Epithelial cell of esophagus (primary cell): ENCODE measurements at places on chromosomes 6 and 20.
A peak's percentile ranks its signal among the peaks of the same experiment; 100 is the strongest.

GRCh38 chr6:167974640-167975344, 22.7 kb upstream of the KIF25 start:
- DNase-seq, result peak; percentile 10

DNA sequence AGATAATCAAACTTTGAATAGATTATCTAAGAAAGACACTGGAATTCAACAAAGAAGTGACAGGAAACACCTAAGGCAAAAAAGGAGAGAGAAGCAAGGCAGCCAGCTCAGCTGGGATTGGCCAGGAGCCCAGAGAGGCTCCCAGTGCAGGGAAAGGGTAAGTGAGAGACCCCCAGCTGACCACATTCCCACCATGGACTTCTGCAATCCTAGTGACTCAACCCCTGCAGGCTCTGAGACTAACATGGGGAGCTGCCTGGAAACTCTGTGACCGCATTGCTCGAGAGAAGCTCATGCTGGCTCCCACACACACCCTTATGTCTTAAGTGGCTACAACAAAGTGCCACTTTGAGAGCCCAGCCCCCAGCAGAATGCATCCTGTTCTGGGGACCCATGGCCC, 215.1 kb downstream of the PACRG start:
- DNase-seq, result no peak

GRCh38 chr6:112245511-112246203, 8.7 kb downstream of the LAMA4 start:
- DNase-seq, result no peak

- no peak for DNase-seq
These were observed 46.3 kb upstream of the NHSL1 start for GRCh38 chr6:138545621-138545980.

GRCh38 chr6:18284261-18284660, 19.9 kb upstream of the DEK start:
- DNase-seq, result no peak

DNA sequence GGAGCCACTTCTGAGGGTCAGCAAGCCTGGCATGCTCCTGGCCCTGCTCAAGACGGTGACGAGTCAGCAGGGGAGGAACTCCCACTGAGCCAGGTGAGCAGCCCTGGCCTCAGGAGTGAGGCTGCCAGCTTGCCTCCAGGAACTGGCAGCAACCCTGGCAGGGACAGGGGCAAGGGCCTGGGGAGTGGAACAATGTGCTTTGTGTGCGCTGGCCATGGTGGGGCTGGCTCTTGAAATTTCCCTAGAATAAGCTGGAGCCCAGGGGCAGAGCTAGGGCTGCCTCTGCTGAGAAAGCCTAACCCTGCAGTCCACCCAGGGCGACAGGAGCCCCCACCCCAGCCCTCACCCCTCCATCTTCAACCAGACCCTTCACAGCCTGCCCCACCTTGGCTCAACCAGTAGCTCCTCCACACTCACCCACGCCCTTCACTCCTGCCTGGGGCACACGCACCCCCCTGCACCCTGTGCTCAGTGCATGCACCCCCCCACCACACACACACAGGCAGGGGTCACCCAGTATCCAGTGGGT, 88.0 kb downstream of the MRPL14 start:
- no peak for DNase-seq

GRCh38 chr6:132365281-132365907, 35.9 kb downstream of the MOXD1 start:
- no peak for DNase-seq

GRCh38 chr6:41162687-41163418, at the start of gene TREM2:
TREM2 (minus strand) TSS chr6:41163116; CDS start chr6:41163082, 34 bp downstream.
- peak; percentile 60 for DNase-seq

DNA sequence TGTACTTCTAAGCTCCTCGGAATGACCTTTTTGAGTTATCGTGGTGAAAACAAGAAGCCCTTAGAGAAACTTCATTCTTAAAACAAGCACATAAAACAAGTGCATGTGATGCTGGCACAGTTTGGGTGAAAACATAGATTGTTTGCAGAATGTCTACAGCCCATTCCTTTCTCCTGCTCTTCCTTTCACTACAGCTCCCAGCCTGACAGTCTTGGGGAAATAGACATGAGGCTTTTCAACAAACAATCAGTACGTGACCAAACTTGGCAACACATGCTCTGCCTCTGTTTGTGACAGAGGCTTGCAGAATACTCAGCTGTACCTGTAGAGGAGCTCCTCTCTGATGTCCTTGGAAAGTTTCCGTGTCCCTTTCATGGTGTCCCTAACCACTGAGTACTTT, 321.6 kb downstream of the ZFAND3 start:
- no peak for DNase-seq

DNA sequence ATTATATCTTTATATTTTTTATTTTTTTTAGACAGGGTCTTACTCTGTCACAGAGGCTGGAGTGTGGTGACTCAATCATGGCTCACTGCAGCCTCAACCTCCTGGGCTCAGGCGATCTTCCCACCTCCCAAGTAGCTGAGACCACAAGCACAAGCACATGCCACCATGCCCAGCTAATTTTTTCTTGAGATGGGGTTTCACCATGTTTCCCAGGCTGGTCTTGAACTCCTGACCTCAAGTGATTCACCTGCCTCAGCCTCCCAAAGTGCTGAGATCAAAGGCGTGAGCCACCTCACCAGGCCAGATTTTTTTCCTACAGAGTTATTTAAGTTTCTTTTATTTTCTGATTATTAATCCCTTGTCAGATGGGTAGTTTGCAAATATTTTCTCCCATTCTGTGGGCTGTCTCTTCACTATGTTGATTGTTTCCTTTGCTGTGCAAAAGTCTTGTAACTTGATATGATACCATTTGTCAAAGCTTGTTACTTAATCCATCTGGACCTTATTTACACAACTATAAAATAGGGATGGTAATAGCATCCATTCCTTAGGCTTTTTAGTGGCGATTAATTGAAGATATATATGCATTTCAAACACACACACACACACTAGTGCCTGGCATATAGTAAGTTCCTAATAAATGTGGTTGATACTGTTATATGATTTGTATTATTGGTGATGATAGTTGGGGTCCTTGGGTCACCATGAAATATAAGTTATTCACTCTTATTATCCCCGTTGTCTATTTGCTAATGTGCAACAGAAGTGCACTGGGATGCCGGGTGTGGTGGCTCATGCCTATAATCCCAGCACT, 187.1 kb downstream of the BCAS1 start:
- DNase-seq, result peak; percentile 36

GRCh38 chr6:43941174-43941573, 171.2 kb downstream of the VEGFA start:
- no peak for DNase-seq

DNA sequence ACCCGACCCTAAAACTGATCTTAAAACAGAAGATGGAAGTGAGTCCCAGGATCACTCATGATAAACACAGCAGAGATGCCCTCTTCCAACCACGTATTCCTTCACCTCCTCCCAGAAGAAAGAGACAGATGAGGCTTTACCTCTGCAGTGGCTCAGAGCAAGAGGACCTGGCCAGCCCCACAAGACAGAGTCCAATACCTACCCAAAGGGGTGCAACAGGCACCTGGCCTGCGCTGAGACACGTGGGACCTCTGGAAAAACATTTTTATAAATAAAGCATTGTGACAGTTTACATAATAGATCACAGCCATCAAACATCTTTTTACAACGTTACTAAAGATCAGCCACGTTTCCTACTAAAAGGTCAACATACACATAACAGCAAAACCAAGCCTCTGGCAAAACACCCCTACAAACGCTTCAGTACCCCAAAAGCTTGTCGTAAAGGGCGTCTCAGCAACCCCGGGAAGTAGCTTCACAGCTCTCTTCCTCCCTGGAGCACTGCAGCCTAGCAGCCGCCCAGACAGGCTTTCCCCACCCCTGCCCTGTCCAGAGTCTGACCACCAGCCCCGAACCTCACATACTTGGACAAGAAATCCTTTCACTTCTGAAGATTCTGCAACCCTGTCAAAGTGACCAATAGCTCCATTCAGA, 2.9 kb downstream of the TAF4 start:
- DNase-seq, result no peak

GRCh38 chr6:124539096-124539495, 423.1 kb upstream of the RNF217 start:
- DNase-seq, result no peak

DNA sequence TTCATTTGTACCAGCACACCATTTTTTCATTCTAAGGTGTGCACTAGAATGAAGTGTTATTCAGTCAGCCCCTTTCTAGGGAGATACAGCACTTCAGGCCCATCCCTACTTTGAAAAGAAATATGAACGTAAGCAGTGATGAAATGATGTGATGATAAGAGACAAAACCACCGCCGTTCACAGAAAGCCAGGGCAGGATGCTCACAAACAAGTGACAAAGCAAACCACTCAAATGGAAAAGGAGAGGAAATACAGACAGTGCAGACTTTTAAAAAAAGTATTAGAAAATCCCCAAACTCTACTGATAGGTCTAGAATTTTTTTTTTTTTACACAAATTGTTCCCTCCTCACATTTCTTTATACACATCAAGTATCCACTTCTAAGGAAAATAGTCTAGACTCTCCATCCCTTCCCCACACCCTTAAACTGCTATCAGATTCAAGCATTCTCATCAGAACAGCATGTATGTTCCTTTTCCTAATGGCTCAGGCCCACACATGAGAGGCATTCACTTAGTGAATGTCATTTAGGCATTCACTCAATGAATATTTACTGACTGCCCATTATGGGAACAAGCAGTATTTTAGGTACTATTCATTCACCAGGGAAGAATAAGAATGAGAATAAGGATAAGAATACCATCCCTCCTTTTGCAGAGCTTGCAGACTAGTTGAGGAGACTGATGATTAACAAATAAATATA, 243.5 kb downstream of the GMPR start:
- DNase-seq, result no peak

GRCh38 chr6:48084201-48084600, 26.8 kb downstream of the PTCHD4 start:
- DNase-seq, result no peak

DNA sequence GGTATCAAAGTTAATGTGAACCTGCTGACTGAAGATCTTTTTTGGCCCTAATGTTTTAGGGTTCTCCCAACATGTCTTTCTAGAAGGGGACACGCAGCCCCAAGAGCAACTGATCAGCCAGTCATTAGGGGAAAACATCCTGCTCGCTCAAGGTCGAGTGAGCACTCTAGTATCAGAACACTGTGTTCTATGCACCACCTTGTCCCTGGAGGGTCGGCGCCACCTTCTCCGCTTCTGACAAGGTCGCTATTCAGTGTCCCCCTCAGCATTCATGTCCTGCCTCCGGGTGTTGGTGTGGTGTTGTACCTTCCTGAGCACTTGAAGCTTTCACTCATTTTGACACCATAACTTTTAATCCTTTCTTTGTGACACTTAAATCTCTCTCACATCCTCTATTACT, 331.2 kb upstream of the KCNQ5 start:
- no peak for DNase-seq

DNA sequence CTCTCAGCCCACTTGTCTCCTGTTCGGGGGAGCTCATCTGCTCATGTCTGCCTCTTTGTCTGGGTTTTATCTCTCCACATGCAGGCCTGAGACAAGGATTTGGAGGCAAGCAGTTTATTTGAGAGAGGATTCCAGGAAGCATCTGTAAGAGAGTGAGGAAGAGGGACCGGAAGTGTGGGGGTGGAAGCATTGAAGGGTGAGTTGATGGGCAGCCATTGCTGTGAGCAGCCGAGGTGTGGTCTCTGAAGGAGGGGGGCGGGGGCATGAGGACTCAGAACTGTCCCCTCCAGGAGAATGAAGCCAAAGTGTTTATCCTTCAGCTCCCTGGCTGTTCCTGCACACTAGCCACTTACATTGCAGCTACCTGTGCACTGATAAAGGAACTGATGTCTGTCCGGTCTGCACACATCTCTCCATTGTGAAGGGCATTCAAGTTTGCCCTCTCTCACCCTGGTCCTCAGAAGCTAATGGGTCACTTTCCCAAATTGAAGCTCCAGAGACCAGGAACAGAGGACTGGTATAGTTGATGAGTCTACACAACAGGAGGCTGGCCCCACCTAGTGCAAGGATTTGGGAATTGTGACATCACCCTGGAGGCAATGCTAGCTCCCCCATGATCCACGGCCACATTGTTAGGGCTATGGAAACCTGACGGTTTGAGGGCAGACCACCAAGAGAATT, 100.5 kb upstream of the FOXA2 start:
- DNase-seq, result peak; percentile 51

DNA sequence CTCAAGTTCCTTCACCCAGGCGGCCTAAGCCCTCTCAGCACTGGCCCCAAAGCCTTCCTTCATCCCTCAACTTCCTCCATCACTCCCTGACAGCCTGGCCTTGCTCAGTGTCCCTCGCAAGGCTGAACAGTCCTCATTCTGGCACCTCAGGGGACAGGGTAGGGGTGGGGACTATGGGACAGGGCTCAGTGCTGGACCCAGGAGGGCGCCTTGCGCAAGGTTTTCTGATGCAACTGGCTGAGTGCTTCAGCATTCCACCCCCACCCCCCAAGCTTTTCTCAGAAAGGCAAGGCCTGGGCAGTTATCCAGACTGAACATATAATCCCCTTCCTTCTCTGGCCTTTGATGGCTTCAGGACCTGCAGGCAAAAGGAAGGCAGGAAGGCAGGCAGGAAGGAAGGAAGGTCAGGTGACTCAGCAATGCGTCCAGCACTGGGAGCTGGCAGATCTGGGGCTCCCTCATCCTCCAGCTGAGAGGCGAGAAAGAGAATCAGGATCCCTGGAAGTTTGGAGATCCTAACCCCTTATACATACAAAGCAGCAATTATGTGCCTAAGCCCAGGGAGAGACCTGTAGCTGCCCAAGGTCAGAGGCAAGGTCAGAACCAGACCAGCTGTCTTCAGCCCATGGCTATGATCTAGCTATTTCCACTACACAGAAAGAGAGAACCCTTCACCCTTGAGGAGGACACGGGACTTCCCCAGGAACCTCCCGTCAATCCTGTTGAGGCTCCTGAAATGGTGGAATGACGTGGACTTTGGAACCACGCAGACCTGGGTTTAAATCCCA, 8.6 kb upstream of the TRIB3 start:
- DNase-seq, result peak; percentile 80

GRCh38 chr20:42954951-42955350, 234.8 kb downstream of the PTPRT start:
- DNase-seq, result no peak

DNA sequence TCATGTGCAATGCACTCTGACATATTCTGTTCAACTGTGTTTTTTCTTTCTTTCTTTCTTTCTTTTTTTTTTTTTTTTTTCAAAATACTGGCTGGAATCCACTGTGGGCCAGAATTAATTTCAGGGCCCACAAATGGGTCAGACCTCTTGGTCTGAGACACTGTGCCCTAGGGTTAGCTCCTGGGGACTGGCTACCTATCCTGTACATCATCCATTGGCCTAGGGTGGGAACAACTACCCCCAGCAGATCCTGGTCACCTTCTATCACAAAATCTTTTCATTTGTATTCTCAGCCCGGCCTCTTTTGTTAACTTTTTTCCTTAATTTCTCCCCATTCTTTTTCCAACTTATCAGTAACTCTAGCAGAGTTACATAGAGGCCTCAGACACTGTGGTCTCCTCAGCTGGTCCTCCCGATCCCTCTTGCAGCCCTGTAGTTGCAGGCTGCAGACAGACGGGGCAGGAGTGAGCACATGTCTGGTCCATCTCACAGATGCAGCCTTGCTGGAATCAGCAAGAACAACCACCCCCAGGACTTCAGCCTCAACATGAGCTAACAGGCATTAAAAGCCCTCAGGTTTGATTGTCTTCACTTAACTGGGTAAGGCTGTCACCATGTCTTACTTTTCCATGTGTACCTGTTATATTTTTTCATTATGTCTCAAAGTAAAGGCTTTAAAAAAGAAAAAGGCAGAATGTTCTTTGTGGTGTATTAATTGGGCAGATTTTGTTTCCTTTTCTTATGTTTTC, 41.3 kb downstream of the TXLNB start:
- DNase-seq, result peak; percentile 73

GRCh38 chr6:129179283-129179682, 296.3 kb downstream of the LAMA2 start:
- no peak for DNase-seq

GRCh38 chr6:144654506-144654905, 369.4 kb downstream of the UTRN start:
- DNase-seq, result no peak
